ENCODE measurements at places on chromosomes 5 and 9. TPM values are rescaled to one million over a fixed set of nuclear protein-coding genes. Genes with fewer than 3 reads are reported as not detected.

The GOLGA1 gene
- 17.4 TPM for total RNA-seq

The LCNL1 gene
- not detected for total RNA-seq

The IL13 gene
- not detected for total RNA-seq

The FAM163B gene
- total RNA-seq: 2.6 TPM

The PIGO gene
- 27.5 TPM for total RNA-seq

The IPO11 gene
- total RNA-seq: 59.9 TPM

The SMC2 gene
- total RNA-seq: 89.3 TPM

The CDKN2B-AS1 gene
- total RNA-seq: 19.4 TPM

Data from OCI-LY7 (cell line).